ENCODE measurements at places on chromosomes 5 and 9.
A peak's percentile ranks its signal among the peaks of the same experiment; 100 is the strongest.

- no peak for DNase-seq
Measured at GRCh38 chr5:59095480-59095879, 512.6 kb downstream of the RAB3C start.

DNA sequence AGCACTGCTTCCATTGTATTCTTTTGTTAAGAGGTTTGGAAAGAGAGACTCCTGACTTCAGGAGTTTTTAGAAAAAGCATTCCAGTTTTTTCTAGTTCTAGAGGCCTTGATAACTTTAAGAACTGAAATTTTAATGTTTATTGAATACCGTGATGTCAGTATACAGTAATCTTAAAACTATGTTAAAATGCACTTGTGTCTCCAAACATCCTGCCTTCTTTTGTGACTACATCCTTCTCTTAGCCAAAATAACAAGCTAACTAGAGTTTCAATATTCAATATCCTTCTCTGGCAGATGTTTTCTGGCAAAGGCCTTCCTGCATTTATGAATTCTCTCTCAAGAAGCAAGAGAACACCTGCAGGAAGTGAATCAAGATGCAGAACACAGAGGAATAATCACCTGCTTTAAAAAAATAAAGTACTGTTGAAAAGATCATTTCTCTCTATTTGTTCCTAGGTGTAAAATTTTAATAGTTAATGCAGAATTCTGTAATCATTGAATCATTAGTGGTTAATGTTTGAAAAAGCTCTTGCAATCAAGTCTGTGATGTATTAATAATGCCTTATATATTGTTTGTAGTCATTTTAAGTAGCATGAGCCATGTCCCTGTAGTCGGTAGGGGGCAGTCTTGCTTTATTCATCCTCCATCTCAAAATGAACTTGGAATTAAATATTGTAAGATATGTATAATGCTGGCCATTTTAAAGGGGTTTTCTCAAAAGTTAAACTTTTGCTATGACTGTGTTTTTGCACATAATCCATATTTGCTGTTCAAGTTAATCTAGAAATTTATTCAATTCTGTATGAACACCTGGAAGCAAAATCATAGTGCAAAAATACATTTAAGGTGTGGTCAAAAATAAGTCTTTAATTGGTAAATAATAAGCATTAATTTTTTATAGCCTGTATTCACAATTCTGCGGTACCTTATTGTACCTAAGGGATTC, 43.1 kb downstream of the NDFIP1 start:
- peak; percentile 87 for DNase-seq

DNA sequence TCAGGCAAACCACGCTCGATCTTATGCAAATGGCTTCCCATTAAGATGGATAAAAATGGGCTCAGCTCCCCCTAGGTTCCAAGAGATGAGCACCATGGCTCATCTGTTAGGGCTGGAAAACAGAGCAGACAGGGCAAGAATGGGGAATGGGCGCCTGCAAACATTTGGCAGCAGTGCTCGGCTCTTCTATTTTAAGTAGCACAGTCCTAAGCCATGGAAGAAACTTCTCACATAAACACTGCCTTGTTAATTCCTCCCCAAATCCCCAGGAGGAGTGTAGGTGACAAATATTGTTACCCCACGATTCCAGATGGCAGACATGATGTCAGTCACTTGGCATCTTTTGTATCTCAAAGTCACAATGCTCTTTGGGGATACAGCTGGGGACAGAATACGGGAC, 221.8 kb downstream of the ICE1 start:
- DNase-seq = no peak

DNA sequence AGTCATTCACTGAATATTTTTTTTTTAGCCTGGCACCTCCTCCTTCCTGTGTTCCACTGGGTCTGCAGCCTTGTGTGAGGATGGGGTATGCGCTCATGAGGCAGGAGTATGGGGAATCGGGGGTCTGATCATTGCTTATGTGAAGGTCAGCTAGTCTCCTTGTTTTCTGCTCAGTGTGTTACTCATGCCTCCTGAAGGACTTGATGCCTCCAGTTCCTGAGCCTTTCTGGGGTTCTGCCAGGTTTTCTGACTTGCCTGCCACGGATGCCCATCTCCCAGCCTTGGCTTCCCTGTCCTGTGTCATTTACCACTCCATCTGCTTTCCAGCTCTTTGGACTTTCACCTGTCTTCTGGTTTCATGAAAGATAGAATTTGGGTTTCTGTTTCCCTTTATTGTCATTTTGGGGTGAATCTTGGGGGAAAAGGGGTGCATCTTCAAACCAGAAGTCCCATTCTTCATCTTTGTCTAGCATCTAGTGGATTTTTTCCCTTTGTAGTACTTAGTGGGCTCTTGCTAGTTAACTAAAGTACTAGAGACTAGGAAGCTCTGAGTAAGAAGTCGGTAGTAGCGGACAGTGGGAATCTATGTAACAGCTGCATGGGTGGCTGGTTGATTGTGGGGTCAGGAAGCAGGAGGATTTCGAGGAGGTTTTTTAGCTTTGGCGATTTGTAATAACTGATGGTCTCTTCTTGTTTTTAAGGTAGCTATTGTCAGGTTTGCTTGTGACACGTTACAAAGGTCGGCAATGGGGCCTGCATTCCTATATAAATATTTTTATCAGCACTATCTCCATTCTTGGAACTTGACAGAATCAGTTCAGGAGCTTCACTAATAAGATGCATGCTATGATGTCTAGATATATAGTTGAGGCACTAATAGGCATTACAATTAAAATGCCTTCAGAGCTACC, 8.2 kb downstream of the OTULIN start:
- no peak for DNase-seq

- no peak for DNase-seq
Measured at GRCh38 chr9:78438211-78438610, 141.3 kb downstream of the PSAT1 start.

DNA sequence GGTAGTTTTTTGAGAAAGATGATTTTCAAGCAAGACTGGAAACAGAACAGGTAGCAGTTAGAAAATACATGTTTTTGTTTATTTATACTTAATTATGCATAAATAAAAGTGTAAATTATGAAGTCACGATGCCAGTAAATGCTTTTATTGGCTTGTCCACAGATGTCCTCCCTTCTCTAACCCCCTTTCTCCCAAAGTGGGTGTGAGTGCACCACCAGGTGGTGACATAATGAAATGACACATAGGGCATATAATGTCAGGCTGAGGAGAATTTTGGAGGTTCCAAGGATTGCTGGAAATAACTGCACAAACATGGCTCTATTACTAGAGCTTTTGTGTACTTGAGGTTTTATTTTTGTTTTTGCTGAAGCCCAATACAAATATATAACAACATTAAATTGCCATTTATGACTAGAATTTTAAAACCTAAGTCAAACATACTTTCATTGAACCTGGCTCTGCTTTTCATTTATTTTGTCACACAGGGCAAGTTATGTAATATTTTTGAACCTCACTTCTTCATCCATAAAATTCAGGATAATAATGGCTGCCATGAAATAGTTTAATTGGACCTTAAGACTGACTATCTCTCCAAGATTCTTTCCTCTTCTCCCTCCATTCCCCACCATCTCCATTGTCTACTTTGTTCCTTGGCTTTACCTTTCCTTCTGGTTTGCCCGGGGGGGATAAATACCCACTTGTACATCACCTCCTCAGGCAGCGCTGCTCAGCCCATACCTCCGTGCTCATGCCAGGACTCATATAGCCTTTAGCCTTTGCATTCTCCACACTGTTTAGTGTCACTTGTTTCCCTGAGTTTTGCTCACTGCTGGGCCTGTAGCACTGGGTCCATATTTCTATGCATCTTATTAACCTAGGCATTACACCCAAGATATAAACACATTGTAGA, 168.8 kb downstream of the PDE4D start:
- peak; percentile 75 for DNase-seq

DNA sequence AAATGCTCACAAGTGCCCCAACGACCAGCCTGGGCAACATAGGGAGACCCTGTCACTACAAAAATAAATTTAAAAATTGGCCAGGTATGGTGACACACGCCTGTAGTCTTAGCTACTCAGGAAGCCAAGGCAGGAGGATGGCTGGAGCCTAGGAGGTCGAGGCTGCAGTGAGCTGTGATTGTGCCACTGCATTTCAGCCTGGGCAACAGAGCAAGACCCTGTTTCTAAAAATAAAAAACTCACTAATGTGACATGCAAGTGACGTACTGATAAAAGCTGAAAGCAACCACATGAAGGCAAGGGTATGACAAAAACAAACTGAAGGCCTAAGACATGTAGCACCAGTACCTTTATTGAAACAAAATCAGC, 81.1 kb downstream of the TLE1 start:
- DNase-seq = no peak

DNA sequence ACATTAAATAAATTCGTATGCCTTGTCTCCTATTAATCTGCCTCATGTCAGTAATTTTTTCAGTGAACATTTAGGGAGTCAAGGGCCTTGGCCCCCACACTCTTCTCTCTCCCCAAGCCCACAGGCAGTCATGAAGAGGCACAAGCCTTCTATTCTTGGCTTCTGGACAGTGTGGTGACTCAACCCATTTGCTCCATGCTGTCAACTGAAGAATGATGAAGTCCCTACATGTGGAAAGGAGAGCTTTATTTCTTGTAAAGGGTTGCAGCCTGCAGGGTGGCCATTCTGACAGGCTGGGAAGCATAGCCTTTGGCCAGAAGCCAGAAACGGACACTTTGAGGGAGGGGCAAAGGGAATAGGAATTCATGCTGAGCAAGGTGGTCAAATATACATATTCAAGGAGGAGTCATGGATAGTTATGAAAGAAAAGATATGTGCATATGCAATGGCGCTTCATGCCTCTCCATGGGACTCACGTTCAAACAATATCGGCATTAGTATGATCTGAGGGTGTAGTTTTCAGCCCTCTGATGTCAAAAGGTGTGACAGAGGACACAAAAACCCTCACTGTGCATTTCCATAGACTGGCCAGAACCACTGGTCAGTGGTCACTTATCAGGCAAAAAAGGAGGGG, 31.3 kb downstream of the ANKRA2 start:
- no peak for DNase-seq

- DNase-seq = peak; percentile 59
Measured at GRCh38 chr9:14993901-14994554, 83.8 kb upstream of the FREM1 start.

- DNase-seq = no peak
Measured at GRCh38 chr5:156259618-156260017, 67.3 kb upstream of the SGCD start.

DNA sequence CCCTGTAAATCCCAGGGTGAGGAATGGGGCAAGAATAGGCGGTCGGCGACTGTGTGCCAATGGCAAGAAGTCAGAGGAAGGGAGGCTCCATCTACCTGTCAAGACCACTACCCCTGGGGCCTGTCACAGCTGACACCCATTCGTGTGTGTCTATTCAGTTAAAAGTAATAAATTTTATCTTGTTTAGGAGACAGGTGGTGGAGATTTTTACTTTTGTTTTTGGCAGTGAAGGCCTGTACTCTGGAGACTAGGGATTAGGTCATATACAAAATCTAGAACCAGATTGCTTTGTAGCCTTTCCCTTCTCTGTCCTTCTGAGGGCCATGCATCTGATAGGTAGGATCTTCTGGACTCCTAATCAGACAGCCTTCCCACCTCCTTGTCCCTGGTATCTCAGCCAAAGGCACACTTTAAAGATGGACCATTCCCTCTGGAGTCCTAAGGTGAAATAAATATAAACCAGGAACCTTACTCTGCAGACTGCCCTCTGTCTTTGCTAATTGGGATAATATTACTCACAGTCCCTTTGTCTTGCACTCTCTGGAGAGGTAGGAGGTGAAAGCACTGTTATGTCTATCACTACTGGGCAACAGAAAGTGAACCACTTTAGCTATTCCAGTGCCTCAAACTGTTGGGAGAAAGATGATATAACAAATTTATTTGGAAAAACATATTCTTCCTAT, 213.2 kb upstream of the ACTBL2 start:
- peak; percentile 40 for DNase-seq

DNA sequence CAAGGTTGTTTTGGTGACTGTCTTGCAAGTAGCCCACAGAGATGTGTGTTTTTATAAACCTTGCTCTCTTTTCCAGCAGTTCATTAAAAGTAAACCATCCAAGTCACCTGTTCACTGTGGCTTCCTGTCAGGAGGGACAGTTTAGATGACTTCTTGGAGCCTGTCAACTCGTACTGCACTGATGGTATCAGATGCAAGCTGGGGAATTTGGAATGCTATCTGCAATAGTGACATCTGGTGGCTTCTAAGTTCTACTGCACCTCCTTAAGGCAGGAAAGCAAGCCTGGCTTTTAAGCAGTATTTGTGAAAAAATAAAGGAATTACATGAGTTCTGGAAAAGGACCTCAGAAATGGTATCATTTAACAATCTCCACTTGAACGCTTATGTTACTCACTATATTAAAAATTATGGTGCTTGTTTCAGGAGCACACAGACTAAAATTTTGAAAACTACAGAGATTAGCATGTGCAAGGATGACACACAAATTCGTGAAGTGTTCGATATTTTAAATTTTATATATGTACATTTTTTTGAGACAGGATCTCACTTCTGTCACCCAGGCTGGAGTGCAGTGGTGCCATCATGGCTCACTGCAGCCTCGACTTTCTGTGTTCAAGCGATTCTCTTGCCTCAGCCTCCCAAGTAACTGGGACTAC, 164.0 kb downstream of the TTC39B start:
- peak; percentile 72 for DNase-seq

DNA sequence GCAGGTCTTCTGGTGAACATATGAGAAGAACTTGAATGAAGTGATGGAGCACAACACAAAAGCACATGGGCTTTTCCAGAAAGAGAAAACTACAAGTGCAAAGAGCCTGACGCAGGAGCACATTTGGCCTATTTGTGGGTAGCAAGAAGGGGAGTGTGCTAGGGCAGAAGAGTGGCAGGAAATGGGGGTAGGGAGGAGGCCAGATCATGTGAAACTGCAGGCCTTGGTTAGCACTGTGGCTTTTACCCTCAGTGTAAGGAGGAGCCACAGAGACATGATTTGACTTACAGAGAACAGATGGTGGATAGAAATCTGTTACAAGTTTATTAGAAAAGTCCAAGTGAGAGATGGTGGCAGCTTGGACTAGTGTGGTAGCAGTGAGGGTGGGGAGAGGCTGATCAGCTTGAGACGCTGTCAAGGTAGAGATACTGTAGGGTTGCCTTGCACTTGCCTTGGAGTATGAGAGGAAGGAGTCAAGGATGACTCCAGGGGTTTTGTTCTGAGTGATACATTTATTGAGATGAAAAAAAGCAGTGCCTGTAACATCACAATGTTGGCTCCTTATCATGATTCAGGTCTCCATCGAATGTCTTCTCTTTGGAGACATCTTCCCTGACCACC, 126.7 kb downstream of the PPP2R2B start:
- DNase-seq = peak; percentile 88

DNA sequence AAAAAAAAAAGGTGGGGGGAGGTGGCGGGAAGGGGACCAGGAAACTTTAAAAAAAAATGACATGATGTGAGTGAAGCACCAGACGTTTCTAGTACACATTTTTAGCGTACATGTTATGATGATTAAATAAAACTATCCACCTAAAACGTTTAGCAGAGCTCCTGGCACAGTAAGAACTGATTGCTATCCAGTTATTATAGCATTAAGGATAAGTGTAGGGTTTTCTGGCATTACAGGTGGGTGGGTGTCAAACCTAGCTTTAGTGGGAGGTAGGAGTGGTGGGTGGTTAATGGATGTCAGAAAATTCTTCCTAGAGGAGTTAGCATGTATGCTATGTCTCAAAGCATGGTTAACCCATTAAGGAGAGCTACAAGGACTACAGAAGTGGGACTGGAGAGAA, 2329.5 kb downstream of the MAT2B start:
- DNase-seq = no peak

GRCh38 chr9:126605792-126606482, 7.8 kb upstream of the LMX1B start:
- no peak for DNase-seq

GRCh38 chr9:99718631-99719030, 103.1 kb upstream of the NR4A3 start:
- no peak for DNase-seq

GRCh38 chr9:76531231-76531780, 72.3 kb downstream of the GCNT1 start:
- DNase-seq = no peak
